ENCODE measurements at places on chromosomes 2 and 18. TPM values are rescaled to one million over a fixed set of nuclear protein-coding genes. Genes with fewer than 3 reads are reported as not detected.
A peak's percentile ranks its signal among the peaks of the same experiment; 100 is the strongest.

GRCh38 chr2:120404941-120405758 is 59.2 kb downstream of the INHBB start:
- DNase-seq, result peak; percentile 37

DNA sequence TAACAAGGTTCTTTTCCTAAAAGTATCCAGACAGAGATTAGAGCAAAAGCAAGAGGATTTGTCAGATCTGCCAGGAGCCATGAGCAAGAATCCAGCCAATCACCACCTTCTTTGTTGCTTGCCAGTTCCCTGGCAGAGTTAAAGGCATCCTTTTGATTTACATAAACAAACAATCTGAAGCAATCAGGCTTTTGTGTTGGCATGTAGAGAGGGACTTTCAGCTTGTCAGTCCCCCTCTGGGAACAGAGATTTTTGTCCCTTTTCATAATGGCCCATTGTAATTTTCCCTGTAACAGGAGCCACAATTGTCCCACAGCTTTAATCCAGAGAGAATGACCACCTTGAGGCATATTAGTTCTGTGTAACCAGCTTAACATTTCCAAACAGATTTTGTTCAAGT is at the start of gene ERMN:
Gene ERMN, minus strand, starts transcription at position 39 of the 400 bp plus-strand sequence. CDS start 182 bp downstream, outside the sequence.
- DNase-seq, result no peak

DNA sequence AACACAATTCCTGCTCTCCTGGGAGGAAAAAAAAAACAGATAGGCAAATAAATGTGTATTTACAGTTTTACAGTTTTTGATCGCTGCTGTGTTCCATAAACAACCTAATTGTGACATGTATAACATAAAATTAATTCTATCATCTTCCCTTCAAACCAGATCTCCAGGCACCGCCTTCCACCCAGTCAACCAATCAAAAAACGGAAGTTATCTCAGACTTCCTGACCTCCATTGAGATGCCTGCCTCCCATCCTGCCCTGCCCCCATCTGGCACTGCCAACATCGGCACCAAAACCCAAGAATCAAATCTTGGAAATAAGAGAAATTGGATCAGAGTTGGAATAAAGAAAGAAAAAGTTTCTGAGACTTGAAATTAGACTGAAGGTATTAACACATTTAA is 3.1 kb upstream of the RIOK3 start:
- DNase-seq, result no peak

The MAP3K19 gene
- not detected for total RNA-seq

DNA sequence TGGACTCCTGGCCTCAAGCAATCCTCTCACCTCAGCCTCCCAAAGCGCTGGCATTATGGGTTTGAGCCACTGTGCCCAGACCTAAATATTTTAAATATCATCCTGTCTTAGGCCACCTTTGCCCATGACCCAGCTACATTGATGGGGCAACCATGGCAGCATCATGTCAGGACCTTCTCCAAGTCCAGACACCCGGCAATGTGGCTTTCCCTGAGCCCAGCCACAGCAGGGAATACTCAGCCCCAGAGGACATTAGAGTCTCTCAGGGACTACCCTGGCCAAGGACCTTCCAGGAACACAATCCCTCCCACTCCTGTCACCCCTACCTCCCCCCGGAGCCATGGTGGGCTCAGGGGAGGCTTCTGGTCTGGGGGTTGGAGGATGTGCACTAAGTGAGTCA is 72.8 kb downstream of the SMAD7 start:
- no peak for DNase-seq

DNA sequence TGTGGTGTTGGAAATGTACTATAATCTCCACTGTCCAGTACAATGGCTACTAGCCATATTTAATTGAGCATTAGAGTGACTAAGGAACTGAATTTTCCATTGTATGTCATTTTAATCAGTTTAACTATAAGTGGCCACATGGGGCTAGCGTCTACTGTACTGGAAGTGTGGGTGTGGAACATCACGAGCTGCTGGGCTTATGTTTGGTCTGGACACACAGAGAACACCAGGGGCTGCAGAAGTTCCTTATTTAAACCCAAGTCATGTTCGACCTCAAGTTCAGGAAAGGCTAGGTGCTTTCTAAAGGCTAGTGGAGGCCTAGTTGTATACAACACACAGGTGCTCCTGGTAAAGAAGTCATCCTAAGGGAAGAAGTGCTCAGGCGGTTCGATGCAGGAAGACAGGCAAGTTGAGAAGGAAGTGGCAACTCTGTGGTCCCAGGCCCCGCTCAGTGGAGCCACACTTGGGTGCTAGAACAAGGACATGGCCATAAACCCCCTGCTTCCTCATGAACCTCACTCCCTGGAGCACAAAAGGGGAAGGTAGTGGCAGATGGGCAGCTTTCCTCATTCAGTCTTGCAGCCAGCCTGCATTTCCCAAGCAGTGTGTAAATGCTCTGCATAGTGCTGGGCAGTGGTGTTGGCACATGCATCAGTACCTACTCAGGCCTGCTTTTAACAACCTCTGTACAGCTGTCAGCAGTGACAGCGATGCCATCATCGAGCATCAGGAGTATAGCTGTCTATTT is 13.3 kb downstream of the LGALSL start:
- no peak for DNase-seq

DNA sequence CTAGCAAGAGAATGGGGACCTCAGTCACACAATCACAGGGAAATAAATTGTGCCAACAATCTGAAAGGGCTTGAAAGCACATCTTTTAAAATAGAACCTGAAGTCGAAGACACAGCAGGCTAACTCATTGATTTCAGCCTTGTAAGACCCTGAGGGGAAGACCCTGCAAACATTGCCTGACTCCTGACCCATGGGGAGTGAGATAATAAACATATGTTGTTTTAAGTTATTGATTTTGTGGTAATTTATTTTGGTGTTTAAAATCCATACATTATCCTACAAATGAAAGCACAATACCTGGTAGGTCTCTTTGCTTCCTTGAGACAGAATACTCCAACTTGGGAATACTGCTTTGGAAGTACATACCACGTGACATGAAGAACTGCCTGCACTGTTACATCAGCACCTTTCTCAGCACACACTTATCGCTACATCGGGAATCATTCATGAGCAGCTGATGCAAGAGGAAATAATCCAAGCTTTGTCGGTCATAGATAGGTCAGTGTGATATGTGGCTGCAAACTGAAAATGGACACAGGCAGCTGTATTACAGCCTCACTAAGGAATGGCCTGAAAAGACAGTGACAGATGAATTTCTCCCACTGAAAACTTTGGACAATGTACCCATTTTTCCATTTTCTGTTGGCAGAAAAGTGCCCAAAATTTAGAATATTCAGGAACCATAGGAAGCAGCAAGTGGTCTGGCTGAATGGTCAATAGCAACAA is 494.5 kb upstream of the MAP2 start:
- no peak for DNase-seq

GRCh38 chr2:110997331-110998045 is 123.2 kb upstream of the BCL2L11 start:
- no peak for DNase-seq

GRCh38 chr2:47073641-47074040 is 81.5 kb downstream of the STPG4 start:
- no peak for DNase-seq

DNA sequence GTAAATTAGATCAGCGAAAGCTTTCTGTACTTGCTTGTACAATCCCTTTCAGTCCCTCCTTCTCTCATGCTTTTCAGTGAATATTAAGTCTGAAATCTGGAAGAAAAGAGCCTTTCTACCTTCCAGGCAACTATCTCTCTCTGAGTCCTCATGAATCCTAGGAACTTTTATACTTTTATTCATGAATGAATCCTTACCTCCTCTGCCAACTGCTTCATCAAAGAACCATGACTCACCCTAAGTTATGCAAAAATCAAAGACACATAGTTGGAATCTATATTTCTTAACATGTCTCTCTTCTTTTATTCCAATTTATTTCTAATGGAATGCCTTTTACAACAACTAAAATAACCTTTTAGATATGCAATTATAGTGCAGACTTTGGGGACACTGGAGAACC is 394.2 kb downstream of the CLIP4 start:
- DNase-seq, result no peak

DNA sequence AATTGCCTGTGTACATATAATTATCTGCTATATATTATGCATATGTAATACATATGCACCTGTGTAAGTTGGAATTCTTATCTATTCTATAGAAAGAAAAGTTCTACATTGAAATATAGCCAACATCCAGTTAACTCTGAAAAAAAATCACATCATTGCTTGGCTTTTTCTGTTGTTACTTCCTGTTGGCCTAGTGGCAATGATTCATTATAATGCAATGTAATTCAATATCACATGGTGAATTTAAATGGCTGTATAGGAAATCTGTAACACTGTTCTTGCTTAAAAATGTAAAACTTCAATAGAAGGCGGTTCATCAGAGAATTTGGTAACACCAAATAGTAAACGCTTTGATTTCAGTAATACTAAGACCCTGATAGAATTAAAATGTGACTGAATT is 44.5 kb upstream of the MAP4K3 start:
- DNase-seq, result no peak

The EGR4 gene
- not detected for total RNA-seq

GRCh38 chr2:218858138-218858445 is 1.5 kb upstream of the WNT6 start:
- DNase-seq, result no peak

The ORMDL1 gene
- total RNA-seq, result 90.6 TPM

The WNT10A gene
- total RNA-seq, result 2.9 TPM

- DNase-seq, result no peak
Measured at GRCh38 chr2:83650898-83651297, 808.2 kb downstream of the SUCLG1 start.
